ENCODE measurements at places on chromosomes 4 and X.

GRCh38 chrX:153763298-153763932, 634 bp upstream of the PLXNB3 start:
- DNase-seq, result no peak

DNA sequence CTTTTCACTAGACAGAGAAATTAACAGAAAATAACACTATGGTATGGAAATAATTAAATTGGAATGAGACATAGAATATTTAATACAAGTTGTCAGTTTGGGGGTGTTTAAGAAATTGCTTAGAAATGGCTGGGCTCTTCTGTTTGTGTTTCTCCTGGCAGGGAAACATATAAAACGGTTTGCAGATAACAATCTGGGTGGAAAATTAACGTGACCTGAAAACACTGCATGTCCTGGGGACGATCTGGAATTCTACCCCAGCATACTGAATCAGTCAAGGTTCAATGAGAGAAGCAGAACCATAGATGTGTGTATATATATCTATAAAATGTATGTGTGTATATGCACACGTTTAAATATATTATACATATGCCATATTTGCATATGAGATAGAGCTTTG, 109.8 kb downstream of the SPATA18 start:
- DNase-seq, result no peak

DNA sequence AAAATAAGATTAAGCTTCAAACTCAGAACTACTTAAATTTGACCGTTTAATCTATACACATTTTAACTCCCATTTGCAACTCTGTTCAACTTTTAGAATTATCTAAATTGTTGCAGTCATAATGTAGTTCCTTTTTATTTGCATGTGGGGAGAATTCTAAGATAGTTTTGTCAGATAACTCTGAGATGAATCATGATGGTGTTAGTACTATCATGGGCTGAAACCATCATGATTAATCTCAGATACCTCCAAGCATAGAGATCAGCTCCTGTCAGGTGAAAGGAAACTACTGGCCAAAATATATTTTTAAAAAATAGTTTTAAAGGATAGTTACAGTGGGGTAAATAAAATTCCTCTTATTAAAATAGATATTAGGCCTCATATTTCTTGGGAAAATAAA, 39.0 kb downstream of the FBXO8 start:
- DNase-seq, result no peak

- DNase-seq, result no peak
Measured at GRCh38 chr4:80072228-80072743, 743 bp downstream of the ANTXR2 start.

- no peak for DNase-seq
Measured at GRCh38 chr4:111020476-111020875, 397.6 kb upstream of the PITX2 start.

GRCh38 chr4:7182616-7183015, 9.7 kb upstream of the SORCS2 start:
- DNase-seq, result no peak

- DNase-seq, result no peak
Measured at GRCh38 chr4:121582296-121582695, 114.5 kb downstream of the ANXA5 start.

GRCh38 chr4:6582889-6583490, 8.0 kb downstream of the MAN2B2 start:
- DNase-seq, result no peak

- DNase-seq, result peak; percentile 8
Measured at GRCh38 chr4:73019462-73020047, 50.0 kb downstream of the COX18 start.

GRCh38 chr4:157075811-157076577, at the start of gene GLRB:
GLRB (plus strand) TSS chr4:157076150; CDS start chr4:157078025, 1,875 bp downstream.
- DNase-seq, result no peak

DNA sequence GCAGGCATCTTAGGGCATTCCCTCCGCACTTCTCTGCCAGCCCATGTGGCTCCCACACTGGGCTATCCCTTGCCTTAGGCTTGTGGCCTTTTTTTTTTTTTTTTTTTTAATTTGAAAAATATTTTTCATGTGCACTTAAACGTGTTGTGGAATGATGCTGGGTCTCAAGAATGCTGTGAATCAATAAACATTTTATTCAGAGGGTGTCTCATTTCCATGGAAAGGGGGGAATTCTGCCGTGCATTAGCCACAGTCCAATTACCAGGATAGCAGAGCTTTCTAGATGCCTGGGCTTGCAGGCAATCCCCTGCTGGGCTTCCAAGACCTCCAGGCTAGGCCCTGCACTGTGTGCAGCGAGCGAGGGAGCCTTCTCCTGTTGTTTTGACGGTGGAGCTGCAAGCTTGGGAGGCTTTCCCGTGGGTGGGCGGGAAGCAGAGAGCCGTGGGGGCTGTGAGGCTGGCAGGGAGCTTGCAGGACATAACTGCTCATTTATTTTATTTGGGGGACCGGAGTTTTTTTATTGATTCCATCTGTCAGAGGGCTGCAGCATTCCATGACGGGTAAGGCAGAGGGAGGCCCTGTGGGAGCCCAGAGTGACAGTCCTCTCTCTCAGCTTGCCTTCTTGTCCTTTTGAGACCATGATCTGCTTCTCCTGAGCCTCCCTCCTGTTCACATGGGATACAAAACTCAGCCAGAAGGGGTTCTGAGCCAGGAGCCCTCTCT, 2.6 kb upstream of the CPZ start:
- no peak for DNase-seq

- DNase-seq, result no peak
Measured at GRCh38 chr4:82560853-82561785, 669 bp downstream of the TMEM150C start.

- no peak for DNase-seq
Measured at GRCh38 chr4:184344899-184345572, 127.4 kb upstream of the ENPP6 start.

DNA sequence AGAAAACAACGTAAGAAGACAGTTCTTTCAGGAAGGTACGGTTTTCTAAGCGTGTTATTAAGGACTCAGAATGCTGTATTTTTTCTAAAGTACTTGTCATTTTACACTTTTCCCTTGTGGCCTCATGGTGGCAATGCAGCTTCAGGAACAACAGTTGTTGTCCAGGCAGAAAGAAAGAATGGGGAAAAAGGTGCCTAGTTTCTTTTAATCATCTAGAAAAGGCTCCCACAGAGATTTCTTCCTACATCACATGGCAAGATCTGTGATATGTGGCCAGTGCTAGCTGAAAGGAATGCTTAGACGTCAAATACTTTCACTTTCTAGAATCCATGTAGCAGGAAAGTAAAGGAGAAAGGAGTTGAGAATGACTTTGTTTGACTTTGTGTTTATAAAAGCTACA, 49.0 kb upstream of the TRAM1L1 start:
- DNase-seq, result no peak

DNA sequence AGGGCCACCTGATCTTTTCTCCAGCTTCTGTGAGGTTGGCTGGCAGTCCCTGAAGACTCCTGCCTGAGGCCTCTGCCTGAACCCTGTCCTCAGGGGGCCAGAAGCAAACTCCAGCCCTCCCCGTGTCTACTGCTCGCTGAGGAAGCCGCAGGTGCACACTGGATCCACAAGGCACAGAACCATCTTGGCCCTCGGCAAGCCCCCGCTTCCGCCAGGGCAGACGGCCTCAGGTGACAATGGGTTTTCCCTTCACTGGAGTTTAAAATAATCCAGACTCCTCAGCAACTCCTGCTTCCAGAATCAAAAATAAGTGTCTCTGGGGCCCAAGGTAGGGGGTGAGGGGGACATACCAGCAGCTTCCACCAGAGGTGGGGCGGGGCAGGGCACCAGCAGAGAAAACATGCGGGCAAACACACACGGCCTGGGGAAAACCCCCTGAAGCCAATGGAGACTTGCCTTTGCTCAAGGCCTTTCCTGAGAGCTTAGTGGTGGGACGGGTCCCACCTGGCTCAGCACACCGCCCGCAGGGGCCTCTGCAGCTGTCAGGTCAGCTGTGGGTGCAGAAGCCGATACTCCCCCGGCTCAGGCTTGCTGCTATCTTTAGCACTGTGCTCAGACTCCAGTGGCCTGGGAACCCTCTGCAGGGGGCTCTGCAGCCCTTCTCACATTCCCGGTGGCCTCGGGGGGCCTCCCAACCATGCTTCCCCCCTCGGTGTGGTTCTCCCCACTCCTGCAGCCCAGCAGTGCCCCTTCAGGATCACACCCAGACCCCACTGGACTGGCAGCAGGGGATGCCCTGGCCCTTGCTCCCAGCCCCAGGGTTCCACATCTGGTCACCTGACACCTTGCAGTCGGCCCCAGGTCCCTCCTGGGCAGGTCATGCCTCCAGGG, 1.9 kb downstream of the MYL5 start:
- no peak for DNase-seq

GRCh38 chr4:33998291-33998690, 2246.0 kb downstream of the ARAP2 start:
- DNase-seq, result no peak

DNA sequence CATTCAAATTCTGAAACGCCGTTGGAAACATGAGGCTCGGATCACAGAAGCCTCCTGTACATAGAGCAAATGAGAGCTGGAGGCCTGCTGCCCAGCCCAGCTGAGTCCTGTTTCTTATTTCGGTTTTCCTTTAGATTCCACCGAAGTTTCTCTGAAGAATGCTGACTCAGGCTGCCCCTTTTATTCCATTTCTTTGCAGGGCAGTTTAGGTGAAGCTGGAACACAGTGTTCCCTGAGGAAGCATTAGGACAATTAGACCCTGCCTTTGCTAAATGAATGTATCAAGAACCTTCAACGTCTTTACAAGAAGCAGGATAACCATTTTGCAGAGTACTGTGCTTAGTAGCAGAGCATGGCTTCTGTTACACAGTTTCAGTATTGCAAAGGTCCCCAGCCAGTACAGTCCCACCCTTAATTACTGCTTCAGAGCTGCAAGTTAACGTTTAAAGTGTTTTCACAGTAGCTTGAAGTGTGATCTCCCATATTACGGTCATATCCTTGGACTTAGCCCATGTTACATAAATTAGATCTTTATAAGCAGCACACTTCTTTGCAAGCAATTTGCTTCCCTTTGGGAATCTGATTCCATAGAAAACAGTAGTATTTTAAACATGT, 117.0 kb downstream of the TBL1X start:
- DNase-seq, result no peak

GRCh38 chr4:3684546-3684945, 81.6 kb upstream of the ADRA2C start:
- DNase-seq, result no peak

DNA sequence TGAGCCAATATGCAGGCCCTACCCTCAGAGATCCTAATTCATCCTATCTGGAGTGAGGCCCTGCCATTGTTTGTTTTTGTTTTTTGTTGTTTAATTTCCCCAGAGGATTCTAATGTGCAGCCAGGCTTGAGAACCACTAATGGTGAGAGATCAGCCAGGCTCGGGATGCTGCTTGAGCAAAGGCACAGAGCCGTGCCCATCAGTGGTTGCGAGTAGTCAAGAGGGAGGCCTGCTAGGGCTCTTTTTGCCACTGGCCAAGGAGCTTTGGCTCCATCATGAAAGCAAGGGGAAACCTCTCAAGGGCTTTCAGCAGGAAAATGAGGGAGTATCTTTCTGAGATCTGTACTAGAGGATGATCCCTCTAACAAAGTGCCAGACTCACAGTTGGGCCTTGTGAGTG, 2.7 kb downstream of the TCEANC start:
- no peak for DNase-seq

DNA sequence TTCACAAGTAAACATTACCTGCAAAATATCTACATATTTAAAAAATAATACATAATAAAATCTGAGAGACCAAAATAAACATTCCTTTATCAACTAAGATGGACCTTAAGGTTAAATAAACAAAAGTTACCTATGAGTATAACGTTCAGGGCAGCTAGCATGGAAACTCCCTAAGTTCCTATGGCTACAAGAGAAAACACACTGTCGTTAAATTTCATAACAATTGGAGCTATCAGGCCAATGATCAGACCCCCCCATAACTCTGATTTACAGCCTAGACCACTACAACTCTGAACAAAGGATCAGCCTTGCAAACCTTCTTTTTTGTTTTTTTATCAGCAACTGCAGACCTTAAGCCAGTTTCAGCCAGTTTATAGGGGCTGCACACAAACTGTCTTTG, 1418.4 kb downstream of the PCDH18 start:
- no peak for DNase-seq

GRCh38 chr4:11669156-11669555, 240.5 kb upstream of the HS3ST1 start:
- DNase-seq, result no peak

- DNase-seq, result no peak
Measured at GRCh38 chrX:21683941-21684340, 25.8 kb upstream of the KLHL34 start.
